ENCODE measurements at places on chromosomes 11 and 22.

GRCh38 chr11:28860893-28861292, 752.7 kb downstream of the METTL15 start:
- DNase-seq: no peak

DNA sequence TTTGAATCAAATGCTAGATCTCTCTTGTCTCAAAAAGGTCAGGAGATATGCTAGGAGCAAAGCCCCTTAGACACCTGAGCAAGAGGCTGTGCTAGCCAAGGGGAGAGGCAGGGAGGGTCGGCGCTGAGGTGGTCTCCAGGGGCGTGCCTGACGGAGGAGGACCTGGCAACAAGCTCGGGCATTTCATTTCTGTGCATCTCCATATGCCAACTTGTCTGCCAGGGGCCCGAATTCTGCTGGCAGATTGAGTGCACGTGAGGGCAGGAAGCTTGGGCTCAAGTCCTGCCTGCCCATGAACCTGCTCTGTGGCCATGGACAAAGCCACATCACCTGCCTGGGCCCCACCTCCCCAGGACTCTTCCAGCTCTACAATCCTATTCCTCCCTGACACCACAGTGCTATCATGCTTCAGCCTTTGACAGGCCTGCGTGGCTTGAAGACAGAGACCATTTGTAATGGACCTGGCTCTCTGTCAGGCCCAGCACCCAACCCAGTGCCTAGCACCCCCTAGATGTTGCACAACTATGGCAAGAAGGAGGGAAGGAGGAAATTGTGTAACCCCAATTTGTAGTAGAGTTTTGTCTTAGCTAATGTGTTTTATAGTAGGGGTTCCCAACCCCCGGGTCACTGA, 16.3 kb upstream of the VSIG10L2 start:
- no peak for DNase-seq

DNA sequence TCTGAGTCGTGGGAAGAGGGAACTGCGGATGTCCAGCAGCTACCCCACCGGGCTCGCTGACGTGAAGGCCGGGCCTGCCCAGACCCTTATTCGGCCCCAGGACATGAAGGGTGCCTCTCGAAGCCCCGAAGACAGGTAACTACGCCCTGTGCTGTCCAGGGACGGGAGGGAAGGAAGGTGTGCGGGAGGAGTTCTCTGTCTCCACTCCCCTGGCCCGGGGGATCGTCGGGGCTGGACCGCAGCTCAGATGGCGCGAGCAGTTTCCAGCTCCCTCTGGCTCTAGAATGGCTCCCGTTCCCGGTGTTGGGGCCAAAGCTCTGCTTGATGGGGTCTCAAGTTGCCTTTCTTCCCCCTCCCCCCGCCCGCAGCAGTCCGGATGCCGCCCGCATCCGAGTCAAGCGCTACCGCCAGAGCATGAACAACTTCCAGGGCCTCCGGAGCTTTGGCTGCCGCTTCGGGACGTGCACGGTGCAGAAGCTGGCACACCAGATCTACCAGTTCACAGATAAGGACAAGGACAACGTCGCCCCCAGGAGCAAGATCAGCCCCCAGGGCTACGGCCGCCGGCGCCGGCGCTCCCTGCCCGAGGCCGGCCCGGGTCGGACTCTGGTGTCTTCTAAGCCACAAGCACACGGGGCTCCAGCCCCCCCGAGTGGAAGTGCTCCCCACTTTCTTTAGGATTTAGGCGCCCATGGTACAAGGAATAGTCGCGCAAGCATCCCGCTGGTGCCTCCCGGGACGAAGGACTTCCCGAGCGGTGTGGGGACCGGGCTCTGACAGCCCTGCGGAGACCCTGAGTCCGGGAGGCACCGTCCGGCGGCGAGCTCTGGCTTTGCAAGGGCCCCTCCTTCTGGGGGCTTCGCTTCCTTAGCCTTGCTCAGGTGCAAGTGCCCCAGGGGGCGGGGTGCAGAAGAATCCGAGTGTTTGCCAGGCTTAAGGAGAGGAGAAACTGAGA, 1.4 kb downstream of the ADM start:
- DNase-seq: no peak

- peak; percentile 89 for DNase-seq
These were observed 94.1 kb downstream of the SWAP70 start for GRCh38 chr11:9757809-9758636.

- DNase-seq: no peak
These were observed 42.2 kb upstream of the CCDC134 start for GRCh38 chr22:41758231-41758630.

DNA sequence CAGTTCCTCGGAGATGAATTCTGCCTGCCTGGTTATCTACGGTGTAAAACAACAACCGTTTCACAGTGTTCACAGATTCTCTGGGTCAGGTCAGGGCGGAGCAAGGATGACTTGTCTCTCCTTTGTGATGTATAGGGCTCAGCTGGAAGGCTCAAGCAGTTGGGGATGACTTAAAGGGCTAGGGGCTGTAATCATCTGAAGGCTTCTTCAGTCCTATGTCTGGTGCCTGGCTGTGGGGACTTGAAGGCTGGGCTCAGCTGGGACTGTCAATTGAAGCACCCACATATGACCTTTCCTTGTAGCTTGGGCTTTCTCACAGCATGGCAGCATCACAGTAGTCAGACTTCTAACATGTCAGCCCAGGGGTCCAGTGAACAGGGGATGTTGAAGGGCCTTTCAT, 29.3 kb downstream of the EIF3F start:
- DNase-seq: no peak
